AG08395 (cell line): ENCODE measurements at places on chromosomes 7 and 10.

GRCh38 chr10:3825244-3825643, 40.2 kb upstream of the KLF6 start:
- peak; percentile 86 for DNase-seq

GRCh38 chr7:155830961-155831806, 18.9 kb upstream of the SHH start:
- no peak for DNase-seq

DNA sequence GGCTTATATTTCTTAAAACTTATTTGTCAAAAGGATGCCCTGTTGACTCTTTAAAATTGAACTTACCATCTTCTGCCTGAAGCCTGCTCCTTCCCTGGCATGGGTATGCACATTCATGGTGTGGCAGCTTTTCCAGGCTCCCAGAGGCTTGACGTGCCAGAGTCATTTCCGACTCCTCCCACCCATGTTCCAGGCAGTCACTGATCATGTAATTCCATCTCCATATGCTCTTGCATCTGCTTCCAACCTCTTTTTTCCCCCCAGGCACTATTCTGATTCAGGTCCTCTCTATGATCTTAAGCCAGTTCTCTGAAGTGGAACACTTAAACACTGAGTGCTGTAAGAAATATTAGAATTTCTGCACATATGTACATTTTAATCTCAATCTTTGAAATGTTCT, 82.2 kb downstream of the CFAP58 start:
- peak; percentile 36 for DNase-seq

- DNase-seq: no peak
Observed at GRCh38 chr7:54995610-54996363, 23.0 kb upstream of the EGFR start.

DNA sequence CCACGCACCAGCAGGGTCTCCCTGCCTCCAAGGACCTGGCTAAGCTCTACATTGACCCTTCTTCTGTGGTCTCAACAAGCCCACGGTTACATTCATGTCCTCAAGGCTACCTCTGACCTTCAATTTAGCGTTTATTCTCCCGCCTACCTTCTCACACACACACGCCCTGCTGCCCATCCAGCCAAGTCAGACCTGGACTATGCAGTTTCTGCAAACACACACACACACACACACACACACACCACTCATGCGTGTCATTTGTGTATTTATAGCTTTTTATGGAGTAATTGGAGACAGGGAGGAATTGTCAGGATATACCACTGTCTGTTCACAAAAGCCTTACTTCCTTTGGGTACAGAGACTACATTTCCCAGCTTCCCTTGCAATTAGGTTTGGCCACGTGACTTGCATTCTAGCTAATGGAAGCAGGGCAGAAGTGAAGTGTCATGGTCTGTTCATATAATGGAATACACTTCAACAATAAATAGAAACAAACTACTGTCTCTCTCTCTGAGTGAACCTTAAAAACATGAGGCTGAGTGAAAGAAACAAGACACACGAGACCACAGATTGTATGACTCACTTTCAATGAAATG, 53.8 kb upstream of the CPXM2 start:
- peak; percentile 68 for DNase-seq

GRCh38 chr7:114309729-114310128, 104.9 kb upstream of the FOXP2 start:
- DNase-seq: no peak

DNA sequence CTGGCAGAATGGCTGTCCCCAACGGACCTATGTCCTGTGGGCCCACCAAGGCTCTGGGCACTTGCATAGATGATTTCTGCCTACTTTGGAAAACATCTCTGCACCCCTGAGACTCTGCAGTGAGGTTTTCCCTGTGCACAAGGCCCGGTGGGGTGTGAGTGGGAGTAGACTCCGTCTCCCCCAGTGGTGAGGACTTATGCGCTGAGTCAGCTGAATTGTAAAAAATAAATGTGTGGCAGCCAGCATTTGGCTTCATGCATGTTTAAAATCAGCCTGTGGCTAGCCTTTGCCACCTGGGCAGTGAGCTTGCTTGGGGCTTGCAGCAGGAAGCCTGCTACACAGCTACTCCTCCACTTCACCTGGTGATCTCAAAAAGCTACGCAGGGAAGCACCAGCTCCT, 139.3 kb upstream of the WDR11 start:
- no peak for DNase-seq

- DNase-seq: no peak
Observed at GRCh38 chr7:8201846-8202441, 60.0 kb downstream of the ICA1 start.

- DNase-seq: no peak
Observed at GRCh38 chr10:101969412-101969922, 86.5 kb downstream of the ARMH3 start.

DNA sequence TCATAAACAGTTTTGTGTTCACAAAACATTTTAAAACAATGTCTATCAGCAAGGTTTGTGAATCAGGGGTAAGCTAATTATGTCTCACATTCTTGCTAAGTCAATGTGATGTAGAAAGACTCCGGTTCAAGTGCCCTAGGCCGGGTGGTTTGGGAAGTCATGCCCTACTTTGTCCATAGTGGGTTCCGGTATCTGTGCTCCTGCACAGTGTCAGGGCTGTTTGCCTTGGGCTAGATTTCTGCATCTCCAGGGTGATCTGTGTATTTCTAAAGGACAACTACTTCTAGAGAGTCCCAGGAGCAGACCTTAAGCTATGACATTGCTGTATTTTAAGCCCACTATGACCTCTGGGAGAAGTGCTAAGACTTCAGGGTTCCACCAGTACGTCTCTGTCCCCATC, 504.1 kb downstream of the PLXNA4 start:
- DNase-seq: no peak

- no peak for DNase-seq
Observed at GRCh38 chr7:150446288-150446938, 4.0 kb upstream of the GIMAP8 start.

DNA sequence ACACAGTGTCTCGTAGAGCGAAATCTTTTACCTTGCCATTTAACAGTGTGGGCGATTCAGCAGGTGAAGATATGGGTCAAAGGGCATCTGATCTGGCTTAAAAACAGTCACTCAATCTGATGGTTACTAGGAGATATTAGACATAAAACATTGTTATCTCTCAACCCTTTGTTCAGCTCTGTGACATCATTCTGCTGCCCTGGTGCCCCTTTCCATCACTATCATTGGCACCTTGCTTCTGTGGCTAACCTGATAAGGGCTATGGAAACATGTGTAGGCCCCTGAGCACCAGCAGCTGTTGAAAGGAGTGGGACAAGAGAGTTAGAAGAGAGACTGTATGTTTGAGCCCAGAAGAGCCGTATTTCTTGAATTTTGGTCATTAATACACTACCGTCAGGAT, 650.3 kb downstream of the PHTF2 start:
- DNase-seq: no peak

- no peak for DNase-seq
Observed at GRCh38 chr7:151381348-151382078, 28.3 kb downstream of the WDR86 start.

DNA sequence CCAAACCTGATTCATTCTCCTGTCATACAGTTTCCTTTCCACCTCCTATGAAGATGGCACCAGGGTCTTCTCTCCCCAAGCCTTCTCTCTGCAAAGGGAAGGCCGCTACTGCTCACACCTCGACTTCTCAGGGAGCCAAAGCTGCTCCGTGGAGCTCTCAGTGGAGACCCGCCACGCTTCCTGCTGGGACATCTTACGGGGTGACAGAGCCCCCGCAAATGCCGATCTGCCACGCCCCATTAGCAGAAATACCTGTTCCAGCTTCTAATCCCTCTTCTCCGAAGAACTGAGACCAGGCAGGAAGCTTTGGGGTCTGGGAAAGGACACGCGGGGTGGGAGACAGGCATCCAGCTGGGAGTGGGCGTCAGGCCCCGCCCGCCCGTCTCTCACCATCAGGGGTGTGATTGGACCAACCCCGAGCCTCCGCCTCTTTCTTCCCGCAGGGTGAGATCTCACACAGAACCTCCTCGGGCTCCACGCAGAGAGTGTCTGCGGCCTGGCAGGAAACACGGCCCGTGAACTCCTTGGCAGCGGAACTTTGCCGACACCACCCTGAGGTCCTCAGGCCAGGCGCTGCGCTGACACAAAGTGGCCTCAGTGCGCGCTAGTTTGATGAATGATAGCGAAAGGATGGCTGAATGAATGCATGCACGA, 12.0 kb upstream of the CALML5 start:
- DNase-seq: no peak

DNA sequence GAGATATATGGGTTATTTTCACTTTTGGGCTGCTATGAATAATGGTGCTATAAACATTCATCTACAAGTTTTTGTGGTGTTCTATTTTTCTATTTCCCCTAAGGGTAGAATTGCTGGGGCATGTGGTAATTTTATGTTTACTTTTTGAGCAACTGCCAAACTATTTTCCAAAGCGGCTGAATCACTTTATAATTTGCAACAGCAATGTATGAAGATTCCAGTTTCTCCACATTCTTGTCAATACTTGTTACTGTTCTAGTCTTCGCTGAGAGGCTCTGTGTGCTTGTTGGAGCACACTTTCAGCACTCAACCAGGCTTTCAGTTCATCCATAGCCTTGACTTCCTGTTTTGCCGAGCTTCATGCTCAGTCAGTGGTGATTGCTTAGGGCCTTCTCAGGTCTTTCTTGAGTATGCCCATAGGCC, 39.0 kb downstream of the ADK start:
- peak; percentile 55 for DNase-seq

- DNase-seq: no peak
Observed at GRCh38 chr10:62726142-62726541, 78.4 kb upstream of the ADO start.

- no peak for DNase-seq
Observed at GRCh38 chr10:101724446-101724845, 29.5 kb upstream of the FBXW4 start.

DNA sequence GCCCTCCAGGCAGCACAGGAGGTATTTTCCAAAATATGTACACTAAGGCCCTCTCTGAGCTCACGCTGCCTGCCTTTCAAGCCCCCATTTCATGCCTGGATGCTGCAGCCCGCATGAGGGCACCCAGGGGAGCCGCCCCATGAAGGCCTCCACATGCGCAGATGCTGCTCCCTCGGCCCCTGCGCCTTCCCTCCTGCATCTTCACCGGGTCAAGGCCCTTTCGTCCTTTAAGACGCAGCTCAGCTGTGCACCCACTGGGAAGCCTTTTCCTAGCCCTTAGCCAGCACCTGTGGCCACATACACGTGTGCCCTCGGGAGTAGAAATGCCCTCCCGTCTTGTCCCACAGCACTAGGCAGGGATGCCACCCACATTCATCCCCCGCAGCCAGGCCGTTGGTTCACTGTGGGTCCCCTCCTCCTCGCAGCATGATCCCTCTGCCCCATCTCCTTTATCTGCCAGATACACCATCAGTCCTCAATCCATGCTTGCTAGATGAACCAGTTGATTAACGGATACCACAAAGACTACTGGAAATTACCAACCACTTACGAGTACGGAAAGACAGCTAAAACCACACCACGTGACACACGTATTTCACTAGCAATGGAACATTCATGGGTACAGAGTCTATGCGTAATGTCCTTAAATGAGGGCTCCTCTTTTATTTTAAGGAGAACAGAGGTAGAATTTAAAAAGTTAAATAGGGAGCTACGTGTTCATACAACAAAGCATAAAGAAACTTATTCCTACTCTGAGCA, 278.0 kb downstream of the TNS3 start:
- DNase-seq: no peak

DNA sequence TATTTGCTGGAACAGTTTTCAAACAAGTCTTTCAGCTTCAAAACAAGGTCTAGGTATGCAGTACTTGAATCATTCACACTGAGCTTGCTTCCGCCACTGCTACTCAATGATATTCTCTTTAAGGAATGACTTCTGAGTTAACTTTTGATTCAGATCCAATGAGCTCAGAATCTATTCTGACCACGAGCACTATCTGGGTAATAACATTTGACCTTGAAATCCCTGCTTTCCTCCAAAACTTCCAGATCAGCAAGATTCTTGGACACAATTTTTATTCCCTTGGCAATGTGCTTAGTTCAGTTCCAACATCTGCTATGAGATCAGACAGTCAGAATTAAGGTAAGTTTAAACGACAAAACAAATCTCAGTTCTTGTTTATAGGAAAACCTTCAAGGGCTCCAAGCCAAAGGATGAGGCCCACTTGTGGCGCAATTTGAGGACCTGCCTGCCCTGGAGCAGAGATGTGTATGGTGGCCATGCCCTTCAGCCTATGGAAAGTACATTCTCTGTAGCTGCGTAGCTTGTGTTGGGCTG, 87.2 kb downstream of the RNF216 start:
- peak; percentile 71 for DNase-seq

GRCh38 chr7:79407351-79407750, 46.1 kb downstream of the MAGI2 start:
- DNase-seq: no peak

- no peak for DNase-seq
Observed at GRCh38 chr7:31202801-31203200, 137.7 kb downstream of the NEUROD6 start.

GRCh38 chr7:100598425-100598824, 3.7 kb upstream of the PCOLCE start:
- no peak for DNase-seq

GRCh38 chr10:129501652-129502436, 34.8 kb downstream of the MGMT start:
- no peak for DNase-seq

DNA sequence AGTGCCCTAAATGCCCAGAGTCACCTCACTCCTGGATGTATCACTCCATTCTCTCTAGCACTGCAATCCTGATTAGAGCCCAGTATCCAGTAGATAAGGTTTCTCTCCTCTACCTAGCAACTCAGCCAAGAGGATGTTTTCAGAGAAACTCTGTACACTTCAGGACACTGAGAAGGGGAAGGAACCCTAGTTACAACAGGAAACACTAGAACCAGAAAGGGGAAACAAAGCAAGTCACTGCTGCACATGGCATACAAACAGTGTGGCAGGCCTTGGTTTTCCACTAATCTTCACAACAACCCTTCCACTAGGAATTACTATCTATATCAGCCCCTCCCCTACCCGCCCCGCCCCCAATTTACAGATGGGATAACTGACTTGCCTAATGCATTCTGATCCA, 1.6 kb downstream of the FAM204A start:
- DNase-seq: no peak

- DNase-seq: no peak
Observed at GRCh38 chr7:150756858-150757257, 19.6 kb downstream of the GIMAP5 start.
